ENCODE measurements at places on chromosomes 12 and 14. TPM values are rescaled to one million over a fixed set of nuclear protein-coding genes. Genes with fewer than 3 reads are reported as not detected.

GRCh38 chr14:68232300-68233055 lies 412.9 kb downstream of the RAD51B start:
- H3K27me3 ChIP-seq: no peaks in the 10 kb centered on the region
- no peak overlapping the region for H3K27ac ChIP-seq
- no peak overlapping the region for H3K4me3 ChIP-seq
- H3K36me3 ChIP-seq: no peaks in the 10 kb centered on the region
- DNase-seq: no peak

KRT77 gene
- total RNA-seq: not detected

CACNA1C gene
- total RNA-seq: 2.7 TPM

DNA sequence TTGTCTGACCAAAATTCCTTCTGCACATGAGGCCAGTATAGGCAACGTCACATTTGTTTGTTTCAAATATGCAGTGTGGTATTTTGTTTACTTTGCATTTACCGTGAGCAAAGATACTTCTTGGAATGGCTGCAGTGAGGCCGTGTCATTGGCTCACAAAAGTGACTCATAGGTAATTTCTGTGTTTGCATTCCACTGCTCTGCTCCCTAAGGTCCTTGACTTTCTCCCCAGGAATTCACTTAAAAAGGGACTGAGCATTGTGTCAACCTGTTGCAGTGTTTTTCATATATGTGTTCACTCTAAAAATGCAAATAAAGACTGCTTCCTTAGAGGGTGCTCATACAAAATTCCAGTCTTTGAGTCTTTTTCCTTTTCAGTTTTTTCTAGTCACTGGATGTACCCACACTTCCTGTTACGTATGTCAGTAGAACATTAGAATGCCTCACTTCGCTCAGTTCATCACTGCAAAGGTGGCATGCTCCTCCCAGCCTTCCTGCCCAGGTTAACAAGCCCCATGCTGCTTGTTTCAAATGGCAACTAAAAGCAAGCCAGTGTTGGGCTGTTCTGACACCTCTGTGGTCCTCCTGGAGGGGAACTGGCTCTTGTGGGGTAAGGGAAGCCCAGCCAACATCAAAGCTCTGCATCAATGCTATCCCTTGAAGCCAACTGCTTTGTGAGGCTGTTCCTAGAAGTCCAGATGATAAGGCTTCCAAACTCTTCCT lies 9.1 kb downstream of the C12orf76 start:
- no peaks in the 10 kb centered on the region for H3K27me3 ChIP-seq
- no peaks in the 10 kb centered on the region for H3K36me3 ChIP-seq
- H3K4me1 ChIP-seq: peaks cover 6% of the 10 kb centered on the region
- no peak overlapping the region for H3K4me3 ChIP-seq
- H3K27ac ChIP-seq: no peak overlapping the region

DNA sequence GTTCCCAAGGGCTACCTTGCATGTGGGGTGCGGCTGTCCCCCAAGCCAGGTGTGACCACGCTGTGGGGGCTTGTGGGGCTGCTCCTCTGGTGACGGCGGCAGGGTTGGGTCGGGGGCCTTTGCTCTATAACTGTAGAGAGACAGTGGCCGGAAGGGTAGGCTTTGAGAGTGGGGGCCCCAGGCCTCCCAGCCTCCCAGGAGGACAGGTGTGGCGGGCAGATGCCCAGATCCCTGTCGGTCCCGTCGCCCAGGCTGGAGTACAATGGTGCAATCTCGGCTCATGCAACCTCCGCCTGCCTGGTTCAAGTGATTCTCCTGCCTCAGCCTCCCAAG lies 2.7 kb upstream of the GPR132 start:
- no peaks in the 10 kb centered on the region for H3K36me3 ChIP-seq
- H3K27ac ChIP-seq: no peak overlapping the region
- H3K4me3 ChIP-seq: no peak overlapping the region
- no peaks in the 10 kb centered on the region for H3K27me3 ChIP-seq

- H3K4me3 ChIP-seq: no peak overlapping the region
- no peaks in the 10 kb centered on the region for H3K36me3 ChIP-seq
- no peak for DNase-seq
- H3K27ac ChIP-seq: no peak overlapping the region
- peaks cover 5% of the 10 kb centered on the region for H3K4me1 ChIP-seq
Observed at GRCh38 chr12:68237619-68238018, 12.0 kb upstream of the IL26 start.

Measured in neural progenitor cell (in vitro differentiated cells).